ENCODE measurements at places on chromosomes 2 and 18.

GRCh38 chr18:50614838-50615237 lies 55.0 kb downstream of the MAPK4 start:
- DNase-seq: no peak

- no peak for DNase-seq
Observed at GRCh38 chr2:45043174-45043573, 33.9 kb upstream of the SIX2 start.

GRCh38 chr2:137928547-137929518 lies 35.4 kb upstream of the HNMT start:
- no peak for DNase-seq

GRCh38 chr2:181552808-181553207 lies 95.6 kb downstream of the ITGA4 start:
- DNase-seq: no peak

GRCh38 chr2:161414042-161415033 lies 1.8 kb upstream of the TBR1 start:
- DNase-seq: no peak

- no peak for DNase-seq
Observed at GRCh38 chr2:108980076-108980475, 8.9 kb downstream of the EDAR start.

GRCh38 chr2:187655001-187655400 lies 100.8 kb upstream of the TFPI start:
- no peak for DNase-seq

DNA sequence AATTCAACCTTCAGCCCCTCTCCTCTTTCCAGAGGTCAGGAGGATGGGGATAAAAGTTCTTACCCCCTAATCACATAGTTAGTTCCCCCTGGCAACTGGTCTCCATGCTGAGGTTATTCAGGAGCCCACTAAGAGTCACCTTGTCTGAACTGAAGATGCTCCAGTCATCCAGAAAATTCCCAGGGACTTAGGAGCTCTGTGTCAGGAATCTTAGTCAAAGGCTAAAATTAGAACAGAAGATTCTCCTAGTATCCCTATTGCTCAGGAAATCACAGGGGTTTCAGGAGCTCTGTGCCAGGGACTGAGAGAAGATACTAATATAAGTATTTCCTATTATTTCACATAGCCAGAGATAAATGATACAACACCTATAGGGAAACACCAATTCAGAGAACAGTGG lies 37.3 kb upstream of the LONRF2 start:
- DNase-seq: no peak

GRCh38 chr2:28166956-28167355 lies 225.7 kb upstream of the FOSL2 start:
- DNase-seq: no peak

DNA sequence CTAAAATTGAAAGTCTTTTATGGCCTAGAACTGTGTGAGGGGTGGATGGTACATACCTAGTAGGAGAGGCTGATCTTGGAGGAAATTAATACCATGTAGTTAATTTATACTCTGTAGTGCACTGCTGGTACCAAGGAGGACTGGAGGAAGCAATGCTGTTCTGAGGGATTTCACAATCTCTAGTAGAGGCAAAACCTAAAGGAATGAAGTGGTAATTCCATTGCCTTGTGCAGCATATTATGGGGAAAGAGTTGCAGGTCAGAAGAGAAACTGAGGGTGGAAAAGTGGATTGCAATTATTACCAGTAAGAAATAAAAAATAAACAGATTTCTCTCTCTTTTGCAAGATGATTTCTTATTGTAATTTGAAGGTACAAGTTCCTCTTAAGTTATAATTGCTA lies 2.2 kb downstream of the ABI2 start:
- no peak for DNase-seq

DNA sequence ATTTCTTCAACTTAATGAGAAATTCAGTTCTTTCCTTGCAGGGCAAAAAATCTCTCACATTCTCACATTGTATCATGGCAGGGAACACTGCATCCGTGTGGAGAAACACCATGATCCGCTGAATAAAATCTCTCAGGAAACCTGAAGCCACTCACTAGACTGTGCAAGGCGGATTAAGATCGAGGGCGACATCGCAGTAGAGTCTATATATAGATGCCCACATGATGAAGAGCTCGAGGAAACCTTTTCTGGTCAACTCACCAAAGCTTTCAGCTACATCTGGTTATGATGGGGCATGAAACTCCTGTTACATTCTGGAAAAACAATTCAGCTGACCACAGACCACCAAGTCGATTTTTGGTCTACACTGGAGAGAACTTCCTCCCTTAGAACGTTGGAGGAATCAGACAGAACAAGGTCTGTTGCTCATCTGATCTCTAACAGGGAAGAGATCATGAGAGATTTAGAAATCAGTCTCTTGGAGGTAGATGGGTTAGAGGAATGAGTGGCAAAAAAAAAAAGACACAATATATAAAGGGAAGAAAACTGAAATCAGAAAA lies 162.9 kb upstream of the ZNF516 start:
- DNase-seq: no peak

- DNase-seq: no peak
Observed at GRCh38 chr2:40452786-40453185, 896 bp upstream of the SLC8A1 start.

GRCh38 chr2:216866515-216867095 lies 6.7 kb upstream of the TNP1 start:
- DNase-seq: no peak

DNA sequence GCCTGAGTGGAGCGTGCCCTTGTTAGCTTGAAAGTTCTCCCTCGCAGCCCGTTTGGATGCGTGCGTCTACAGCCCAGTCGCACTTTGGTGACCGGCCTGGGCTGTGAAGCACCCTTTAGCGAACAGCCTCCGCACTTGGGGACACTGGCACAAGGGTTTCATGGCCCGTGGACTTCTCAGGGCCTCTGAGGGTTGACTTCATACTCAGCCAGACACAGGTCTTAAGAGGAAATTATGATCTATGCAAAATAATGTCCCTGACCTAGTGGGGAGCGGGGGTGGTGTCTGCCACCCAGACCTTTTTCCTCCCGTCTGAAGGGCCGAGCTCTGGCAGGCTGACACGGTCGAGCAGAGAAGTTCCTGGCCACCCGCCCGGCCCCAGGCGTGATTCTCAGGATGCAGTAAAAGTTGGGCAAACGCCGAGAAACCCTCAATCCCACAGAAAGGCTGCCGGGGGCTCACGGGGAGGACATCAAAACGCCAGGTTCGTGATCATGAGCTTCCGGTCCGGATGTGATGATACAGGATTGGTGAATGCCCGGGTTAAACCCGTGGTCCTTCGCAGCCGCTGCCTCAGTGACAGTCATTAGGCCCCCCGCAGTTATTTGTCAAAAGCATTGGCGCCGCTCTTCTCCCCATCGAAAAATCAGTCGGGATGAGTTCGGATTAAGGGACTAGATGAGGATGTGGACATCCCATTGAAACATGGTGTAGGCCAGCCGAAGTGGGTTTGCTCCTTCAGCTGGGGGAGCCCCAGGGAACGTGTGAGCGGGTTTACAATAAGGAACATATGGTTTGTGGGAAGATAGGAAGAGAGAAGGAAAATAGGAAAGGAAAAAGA lies 3.6 kb upstream of the PAX3 start:
- no peak for DNase-seq

DNA sequence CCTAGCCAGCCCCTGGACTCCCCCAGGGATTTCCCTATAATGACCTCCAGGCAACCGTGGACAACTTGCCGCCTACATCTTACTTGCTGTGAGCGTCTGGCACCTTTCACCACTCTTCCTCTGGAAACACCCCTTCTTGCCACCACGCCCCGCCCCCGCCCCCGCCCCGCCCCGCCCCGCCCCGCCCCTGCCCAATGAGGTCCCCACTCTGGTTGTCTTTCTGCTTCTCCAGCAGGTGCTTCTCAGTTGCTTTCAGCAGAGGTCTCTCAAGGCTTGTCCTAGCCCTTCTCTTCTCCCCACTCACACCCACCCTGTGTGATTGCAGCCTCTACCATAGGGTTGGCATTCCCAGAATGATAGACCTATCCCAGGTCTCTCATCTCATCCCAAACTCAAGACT lies 214.5 kb downstream of the EN1 start:
- no peak for DNase-seq

DNA sequence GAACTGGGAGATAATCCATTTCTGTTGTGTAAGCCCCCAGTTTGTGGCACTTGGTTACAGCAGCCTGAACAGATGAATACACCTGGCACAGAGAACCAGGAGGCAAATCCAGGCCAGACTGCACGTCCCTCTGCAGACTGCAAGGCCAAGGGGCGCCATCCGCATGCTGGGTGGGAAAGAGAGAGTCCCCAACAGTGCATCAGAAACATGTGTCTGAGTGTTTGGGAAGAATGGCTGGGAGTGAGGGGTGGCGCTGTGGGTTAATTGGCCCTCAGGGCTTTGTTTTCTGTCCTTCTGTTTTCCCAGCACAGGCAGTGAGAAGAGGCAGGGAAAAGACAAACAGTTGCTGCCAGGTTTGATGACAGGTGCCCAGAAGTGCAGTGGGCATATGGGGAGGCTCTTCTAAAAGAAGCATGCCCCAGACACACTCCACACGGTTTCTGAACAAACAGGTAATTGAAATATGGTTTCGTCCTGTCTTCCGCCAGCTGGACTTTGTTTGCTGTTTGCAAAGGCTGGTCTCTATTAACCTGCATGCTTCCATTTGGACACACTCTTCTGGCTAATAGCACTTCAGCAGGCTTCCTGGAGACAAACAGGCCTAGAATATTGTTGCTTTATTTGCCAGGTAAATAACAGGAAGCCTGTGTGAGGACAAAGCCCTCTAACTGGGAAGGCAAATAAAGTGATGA lies 43.4 kb upstream of the SEC11C start:
- DNase-seq: no peak

DNA sequence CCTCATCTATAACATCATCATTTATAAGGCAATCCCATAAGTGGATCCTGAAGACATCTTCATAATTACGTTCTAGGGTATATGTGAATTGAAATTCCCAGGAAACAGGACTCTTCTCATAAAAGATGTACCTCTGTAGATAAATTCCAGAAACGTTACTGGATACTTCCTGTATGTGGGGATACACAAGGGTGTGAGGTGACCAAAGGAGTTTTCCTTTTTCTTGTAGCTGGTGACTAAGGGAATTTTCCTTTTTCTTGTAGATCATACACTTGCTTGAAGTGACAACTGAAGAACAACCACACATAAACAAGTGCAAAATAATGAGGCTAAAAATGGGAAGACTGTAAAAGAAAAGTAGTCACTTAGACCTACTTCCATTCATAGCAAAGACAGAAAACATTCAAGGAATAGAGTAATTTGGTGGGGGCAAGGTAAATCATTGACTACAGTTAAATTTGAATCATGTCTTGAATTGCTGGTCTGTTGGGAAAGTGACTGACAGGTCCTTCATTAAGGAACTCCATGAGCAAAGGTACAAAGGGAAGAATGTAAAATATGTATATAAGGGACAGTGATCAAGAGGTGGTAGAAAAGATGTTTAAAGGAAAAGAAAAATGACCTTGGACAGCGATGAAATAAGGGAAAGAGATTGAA lies 53.2 kb upstream of the UBE2E3 start:
- DNase-seq: no peak

DNA sequence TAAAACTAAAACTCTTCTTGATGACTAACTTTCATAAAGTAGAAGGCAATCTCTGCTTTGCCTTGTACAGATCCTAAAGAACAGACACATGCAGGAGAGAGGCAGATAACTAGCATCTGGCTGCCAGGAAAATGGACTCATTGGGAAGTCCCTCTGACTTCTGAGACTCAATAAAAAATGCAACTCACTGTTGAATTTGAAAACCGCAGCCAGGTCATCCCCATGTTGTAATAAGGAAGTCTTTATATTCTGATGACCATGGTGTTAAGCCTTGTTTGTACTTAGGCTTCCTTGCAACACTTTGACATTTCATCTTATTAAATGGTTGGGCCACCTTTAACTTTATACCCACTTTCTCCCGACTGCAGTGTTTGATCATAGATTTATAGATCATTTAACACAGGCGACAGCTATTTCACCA lies 375.1 kb upstream of the KCNH7 start:
- no peak for DNase-seq

GRCh38 chr2:150759106-150759505 lies 271.6 kb upstream of the RND3 start:
- DNase-seq: no peak

DNA sequence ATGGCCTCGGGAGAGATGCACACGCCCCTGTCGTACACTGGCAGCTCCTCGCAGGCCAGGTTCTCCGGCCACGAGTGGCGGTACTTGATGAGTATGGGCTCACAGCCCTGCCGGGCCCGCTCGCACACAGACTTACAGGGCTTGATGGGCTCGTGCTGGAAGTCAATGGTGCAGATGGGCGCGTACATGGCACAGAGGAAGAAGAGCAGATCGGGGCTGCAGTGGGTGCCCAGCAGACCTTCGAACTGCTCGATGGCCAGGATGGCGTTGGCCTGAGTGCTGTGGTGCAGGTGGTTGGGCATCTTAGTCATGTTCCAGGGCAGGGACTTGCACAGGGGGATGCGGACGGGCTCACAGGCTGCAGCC lies 359 bp downstream of the FRZB start:
- DNase-seq: no peak

DNA sequence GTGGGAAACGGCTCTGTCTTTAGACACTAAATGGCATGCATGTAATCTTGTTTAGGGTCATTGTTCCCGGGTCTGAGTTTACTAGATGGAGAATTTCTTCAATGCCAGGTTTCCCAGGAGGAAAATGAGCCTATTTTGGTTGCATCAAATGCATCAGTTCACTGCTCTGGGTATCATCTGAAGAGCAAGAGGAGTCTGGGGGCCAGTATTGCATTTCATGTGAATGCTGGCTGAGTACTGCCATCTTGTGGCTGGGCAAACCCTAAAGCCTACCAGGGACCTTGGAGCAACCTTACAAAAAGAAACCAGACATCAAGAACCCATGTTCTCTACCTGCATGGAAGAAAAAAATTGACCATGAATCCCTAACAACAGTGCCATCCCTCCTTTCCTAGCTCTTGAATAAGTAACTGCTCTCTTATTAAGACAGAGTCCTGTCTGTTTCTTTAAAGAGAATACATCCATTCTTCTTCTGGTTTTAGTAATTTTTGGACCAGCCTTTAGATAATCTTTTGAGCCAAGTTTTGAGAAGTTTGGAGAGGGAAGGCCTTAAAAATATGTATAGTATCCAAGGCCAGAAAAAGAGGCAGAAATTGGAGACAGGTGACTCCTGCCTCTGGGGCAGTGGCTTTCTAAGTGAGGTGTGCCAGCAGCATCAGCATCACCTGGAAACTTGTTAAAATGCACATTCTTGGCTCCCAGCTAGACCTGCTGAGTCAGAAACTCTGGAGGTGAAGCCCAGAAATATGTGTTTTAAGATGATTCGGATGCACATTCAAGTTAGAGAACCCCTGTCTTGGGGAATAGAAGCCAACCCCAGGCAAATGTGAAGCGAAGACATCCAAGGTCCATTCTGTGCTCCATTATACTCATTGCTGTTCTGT lies 261.0 kb upstream of the CXCR4 start:
- DNase-seq: peak; percentile 28

DNA sequence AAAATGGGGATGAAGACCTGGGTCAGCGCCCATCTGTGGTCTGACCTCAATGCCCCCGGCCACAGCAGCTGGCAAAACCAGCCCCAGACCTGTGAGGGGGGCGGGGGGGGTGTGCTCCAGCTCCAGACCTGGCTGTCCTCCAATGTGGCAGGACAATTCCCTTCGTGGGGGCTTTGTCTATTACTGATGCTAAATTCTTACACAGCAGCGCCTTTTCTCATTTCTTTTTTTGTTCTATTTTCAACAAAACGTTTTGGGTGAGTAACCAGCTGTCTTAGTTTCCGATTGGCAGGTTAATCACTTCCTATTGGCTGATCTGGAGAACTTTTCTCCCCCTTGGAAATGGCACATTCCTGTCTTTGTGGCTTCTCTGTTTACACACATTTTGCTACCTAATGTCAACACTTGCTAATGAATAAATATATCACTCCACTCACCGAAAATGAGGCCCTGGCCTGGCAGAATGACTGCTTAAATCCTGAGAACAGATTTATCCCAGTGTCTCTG lies 4.4 kb downstream of the SMAD7 start:
- DNase-seq: no peak
